GM13976 (cell line): ENCODE measurements at places on chromosomes 4 and X.
A peak's percentile ranks its signal among the peaks of the same experiment; 100 is the strongest.

DNA sequence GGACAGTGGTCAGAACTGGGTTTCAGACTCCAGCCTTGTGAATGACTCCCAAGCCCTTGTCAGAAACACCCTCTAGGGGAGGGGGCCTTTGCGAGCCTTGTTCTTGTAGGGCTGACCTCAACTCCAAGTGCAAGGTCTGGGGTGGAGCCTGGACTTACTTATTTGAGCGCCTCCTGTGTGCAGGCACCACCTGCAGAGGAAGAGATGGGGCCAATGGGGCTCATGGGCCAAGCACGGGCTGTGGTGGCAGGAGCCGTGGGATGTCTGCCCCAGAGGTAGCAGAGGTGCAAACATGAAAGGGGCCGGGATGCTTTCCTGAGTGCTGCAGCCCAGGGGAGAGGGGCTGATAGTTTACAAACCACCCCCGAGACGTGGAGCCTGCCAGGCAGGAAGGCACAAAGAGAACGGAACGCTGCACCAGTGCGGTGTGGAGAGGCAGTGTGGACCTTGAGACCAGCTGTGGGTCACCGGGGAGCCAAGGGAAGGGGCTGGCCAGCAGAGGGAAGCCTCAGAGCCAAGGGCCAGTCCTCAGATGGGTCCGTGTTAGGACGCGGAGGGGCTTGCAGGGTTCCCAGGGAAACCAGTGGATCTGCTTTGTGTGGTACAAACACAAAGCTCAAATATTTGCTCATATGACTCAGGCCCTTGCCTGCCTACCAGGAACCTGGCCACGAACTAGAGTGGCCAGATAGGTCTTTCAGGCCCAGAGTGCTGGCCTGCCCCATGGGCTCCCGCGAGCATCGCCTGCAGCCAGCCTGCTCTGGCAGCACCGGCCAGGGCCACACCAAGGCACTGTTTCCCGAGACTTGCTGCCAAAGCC, 8.7 kb upstream of the TADA2B start:
- no peak for DNase-seq

GRCh38 chr4:180828455-180829018, 1414.7 kb upstream of the TENM3 start:
- no peak for DNase-seq

GRCh38 chr4:73608689-73609594, 11.3 kb downstream of the RASSF6 start:
- no peak for DNase-seq

DNA sequence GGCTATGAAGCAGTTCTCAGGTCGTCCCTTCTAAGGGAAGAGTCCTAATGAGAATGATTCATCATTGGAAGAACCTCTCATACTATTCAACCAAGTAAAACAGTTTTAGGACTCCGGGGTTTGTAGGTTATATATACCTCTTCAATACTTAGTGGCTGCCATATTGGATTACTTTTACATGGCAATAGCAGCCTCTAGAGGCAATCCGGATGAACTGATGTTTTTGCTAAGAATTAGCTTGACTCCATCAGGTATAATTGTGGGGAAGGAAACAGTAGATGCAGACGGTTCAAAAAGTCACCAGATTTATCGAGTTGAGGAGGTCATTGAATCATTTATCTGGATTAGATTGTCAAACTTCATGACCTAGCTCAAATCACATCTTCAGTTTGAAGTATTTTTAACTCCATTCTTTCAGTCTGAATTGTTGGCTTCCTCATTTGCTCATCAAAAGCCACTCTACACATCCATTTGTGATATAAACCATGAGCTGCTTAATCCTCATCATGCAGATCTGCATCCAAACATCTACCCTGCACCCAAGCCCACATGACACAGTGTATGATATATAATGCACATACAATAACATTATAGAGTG, 28.4 kb downstream of the GUCY1B1 start:
- DNase-seq: peak; percentile 65

- DNase-seq: no peak
Observed at GRCh38 chrX:156001001-156001666, 3.6 kb downstream of the IL9R start.

- DNase-seq: no peak
Observed at GRCh38 chr4:24858026-24858425, 54.8 kb downstream of the CCDC149 start.

- DNase-seq: no peak
Observed at GRCh38 chrX:129956765-129957164, 25.7 kb upstream of the BCORL1 start.

DNA sequence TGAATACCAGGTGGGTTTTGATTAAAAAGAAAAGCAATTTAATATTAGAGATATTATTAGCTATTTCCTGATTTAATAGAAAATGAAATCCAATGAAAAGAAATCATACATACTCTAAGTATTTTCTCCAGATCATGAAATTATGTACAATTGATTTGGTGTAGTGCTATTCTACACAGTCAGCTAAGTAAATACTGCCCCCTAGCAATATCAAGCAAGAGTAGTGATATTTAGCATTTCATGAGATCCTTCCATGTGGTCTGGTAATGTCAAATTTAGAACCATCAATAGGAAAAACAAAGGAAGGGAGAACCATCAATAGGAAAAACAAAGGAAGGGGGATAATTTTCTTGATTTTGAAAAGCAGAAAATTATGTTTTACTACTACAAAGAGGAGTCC, 114.6 kb downstream of the TBCK start:
- no peak for DNase-seq

GRCh38 chr4:88244056-88244455, 40.3 kb downstream of the PPM1K start:
- DNase-seq: no peak

- no peak for DNase-seq
Observed at GRCh38 chrX:6052111-6052745, 176.4 kb downstream of the NLGN4X start.

DNA sequence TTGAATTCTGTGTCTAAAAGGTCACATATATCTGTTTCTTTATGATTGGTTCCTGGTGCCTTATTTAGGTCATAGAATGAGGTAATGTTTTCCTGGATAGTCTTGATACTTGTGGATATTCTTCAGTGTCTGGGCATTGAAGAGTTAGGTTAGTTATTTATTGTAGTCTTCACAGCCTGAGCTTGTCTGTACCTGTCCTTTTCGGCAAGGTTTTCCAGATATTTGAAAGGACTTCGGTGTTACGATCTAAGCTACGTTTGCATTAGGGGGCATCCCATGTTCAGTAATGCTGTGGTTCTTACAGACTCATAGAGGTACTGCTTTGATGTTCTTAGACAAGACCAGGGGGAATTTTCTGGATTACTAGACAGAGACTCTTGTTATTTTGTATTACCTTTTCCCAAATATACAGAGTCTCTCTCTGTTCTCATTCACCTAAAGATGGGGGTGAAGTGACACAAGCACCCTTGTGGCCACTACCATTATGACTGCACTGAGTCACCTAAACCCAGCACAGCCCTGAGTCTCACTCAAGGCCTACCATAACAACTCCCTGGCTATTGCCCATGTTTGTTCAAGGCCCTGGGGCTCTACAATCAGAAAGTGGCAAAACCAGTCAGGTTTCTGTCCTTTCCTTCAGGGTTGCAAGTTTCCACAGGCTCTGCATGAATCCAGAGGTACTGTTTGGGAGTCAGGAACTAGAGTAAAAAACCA, 30.1 kb upstream of the CYSLTR1 start:
- DNase-seq: no peak

DNA sequence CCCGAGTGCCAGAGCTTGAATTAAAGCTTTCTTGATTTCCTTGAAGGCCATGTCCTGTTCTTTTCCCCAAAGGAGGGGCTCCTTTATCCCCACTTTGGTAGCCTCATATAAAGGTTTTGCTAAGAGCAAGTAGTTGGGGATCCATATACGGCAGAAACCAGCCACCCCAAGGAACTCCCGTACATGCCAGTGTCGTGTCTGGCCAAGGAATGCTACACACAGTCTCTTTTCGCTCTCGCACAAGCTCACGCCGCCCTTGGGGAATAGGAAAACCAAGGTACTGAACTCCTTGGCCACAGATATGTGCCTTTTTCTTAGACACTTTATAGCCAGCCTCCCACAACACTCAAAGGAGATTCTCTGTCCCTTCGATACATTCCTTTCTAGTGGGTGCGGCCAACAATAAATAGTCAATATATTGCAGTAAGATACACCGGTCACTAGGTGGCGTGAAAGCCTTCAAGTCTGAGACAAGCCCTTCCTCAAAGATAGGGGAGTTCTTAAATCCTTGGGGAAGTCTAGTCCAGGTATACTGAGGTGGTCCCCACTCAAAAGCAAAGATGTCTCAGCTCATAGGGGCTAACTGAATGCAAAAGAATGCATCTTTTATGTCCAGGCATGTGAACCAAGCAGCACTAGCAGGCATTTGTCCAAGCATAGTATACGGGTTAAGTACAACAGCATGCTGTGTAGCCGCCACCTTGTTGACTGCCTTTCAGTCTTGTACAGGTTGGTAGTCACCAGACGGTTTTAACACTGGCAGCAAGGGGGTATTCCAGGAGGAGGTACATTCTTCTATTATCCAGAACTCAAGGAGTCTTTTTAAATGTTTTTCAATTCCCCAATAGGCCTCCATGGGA, 57.8 kb upstream of the XAGE1B start:
- peak; percentile 41 for DNase-seq

GRCh38 chrX:107721966-107722707, 53.5 kb downstream of the TSC22D3 start:
- no peak for DNase-seq

DNA sequence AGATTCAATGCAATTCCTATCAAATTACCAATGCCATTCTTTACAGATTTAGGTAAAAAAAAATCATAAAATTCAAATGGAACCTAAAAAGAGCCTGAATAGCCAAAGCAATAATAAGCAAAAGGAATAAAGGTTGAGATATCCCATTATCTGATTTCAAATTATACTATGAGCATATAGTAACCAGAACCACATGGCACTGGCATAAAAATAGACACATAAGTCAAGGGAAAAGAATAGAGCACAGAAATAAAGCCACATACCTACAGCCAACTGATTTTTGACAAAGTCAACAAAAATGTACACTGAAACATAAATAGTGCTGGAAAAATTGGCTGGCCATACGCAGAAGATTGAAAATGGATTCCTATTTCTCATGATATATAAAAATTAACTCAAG, 853.7 kb downstream of the FAT4 start:
- no peak for DNase-seq

DNA sequence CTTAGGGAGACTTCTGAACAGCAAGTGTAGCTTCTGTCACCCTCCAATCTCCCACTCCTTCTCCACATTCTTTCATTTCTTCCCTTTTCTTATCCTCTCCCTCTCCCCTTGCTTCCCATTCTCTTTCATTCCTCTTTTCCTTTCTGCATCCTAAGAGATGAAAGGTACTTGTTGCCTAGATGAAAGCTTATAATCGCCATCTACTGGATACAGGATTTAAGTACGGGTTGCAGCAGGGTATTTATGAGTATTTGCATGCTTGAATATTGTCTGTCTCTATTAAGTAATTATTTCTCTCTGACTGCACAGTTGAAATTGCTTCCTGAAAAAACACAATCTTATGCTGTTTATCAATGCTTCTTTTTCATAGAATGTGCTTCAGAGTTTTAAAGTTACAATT, 174.0 kb upstream of the TENT5D start:
- no peak for DNase-seq

DNA sequence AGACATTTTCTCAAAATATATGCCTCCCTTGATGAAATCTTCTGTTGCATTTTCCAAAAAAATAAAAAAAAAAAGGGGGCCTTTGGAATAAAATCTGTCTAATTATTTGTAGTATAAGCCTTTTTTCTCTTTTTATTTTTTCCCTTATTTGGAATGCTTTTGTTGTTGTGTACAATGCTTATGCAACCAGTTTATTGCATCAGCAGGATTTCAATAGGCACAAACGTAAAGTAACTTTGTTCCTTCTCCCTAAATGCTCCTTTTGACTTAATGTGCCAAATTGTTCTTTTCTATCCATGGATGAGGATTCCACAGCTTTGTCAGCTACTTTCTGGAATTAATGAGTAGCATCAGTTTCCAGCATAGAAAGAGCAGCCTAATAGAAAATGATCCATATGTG, 59.6 kb upstream of the HPGD start:
- no peak for DNase-seq

- DNase-seq: no peak
Observed at GRCh38 chr4:149549911-149550310, 265.7 kb downstream of the IQCM start.

- no peak for DNase-seq
Observed at GRCh38 chr4:107804956-107805355, 19.8 kb upstream of the SGMS2 start.

- DNase-seq: peak; percentile 17
Observed at GRCh38 chrX:105190252-105190853, 30.1 kb downstream of the TEX13A start.

GRCh38 chr4:174193438-174194374, 89.8 kb downstream of the FBXO8 start:
- DNase-seq: no peak

- DNase-seq: no peak
Observed at GRCh38 chrX:68808686-68809357, 20.0 kb upstream of the EFNB1 start.

GRCh38 chrX:112731793-112732192, 52.1 kb upstream of the LHFPL1 start:
- no peak for DNase-seq

GRCh38 chr4:164943192-164943591, 34.3 kb downstream of the TRIM61 start:
- no peak for DNase-seq

- DNase-seq: no peak
Observed at GRCh38 chrX:39935411-39936064, 162.2 kb downstream of the BCOR start.

- DNase-seq: no peak
Observed at GRCh38 chrX:154734061-154734781, 16.7 kb downstream of the GAB3 start.

DNA sequence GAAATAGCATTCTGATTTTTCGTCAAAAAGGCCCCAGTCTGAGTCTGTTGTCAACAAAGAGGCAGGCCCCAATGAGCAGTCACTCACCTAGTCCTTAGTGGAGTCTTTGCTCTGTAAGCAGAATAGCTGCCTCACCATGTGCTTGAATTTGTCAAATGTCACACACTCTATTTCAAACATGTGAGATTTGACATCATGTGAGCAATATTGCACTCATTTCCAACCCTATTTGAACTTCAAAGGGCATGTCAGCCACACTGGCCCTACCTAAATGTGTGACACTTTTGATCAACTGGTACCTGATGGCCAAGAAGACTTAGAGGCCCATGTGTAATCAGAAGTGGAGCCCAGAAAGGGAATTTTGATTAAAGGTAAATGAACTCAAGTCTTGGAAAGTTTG, 59.4 kb upstream of the PLAC1 start:
- DNase-seq: no peak

- DNase-seq: no peak
Observed at GRCh38 chr4:153332936-153333335, 11.6 kb upstream of the MND1 start.

GRCh38 chrX:96540111-96540631, 144.5 kb upstream of the DIAPH2 start:
- no peak for DNase-seq

GRCh38 chr4:69995526-69996016, at the start of gene STATH:
Gene STATH (plus strand): TSS chr4:69995966. CDS start chr4:69998438, 2,472 bp downstream.
- DNase-seq: no peak
